ENCODE measurements at places on chromosomes 12 and 14. TPM values are rescaled to one million over a fixed set of nuclear protein-coding genes. Genes with fewer than 3 reads are reported as not detected.

Gene TSHR
- total RNA-seq = not detected

Gene FLVCR2
- total RNA-seq = 0.60 TPM

Gene GPR84
- total RNA-seq = not detected

Gene CLEC2A
- total RNA-seq = not detected

Gene APOLD1
- 3.3 TPM for total RNA-seq

Gene SIRT4
- total RNA-seq = 2.7 TPM

Gene LBHD2
- not detected for total RNA-seq

Gene KCNH5
- total RNA-seq = 0.60 TPM

Gene CCDC177
- 0.09 TPM for total RNA-seq

Gene KRT71
- total RNA-seq = not detected

Gene PLA2G1B
- total RNA-seq = 0.17 TPM
